M059J (cell line): ENCODE measurements at places on chromosomes 12 and 14. TPM values are rescaled to one million over a fixed set of nuclear protein-coding genes. Genes with fewer than 3 reads are reported as not detected.

DNA sequence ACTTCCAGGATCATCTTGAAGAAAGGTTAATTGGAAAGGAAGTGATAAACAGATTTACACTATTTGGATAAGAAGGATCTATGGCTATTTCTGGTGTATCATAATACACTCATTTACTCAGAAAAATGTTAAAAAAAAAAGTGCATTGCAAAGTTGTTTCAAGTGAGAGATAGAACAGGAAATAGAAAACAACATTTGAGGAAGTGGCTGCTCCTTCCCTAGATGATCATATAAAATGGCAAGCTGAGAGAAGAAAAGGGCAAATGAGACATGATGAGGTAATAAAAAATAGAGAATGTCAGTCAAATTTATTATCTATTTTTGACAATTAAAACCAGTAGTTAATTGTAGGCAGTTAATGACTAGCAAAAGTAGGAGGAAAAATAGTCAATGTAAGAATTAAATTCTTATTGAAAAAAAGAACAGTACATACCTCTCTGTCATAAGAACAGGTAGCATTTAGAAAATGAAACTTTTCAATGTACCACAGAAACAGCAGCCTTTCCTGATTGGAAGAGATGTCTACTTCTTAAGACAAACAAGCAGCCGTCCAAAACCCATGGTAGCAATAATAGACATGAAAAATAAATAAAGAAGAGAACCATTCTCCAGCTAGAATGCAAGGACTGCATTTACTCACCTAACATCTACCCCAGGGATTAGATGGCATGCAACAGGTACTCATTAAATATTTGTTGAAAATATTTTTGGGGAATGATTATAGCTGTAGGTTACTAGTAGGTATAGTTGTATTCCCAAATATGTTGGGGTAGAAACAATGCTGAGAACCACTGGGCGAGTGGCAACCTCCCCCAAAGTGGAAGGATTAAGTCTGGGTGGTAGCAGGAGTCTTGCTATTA lies 63.9 kb upstream of the GRIP1 start:
- no peak for DNase-seq

GRCh38 chr12:19140381-19141236 lies 11.1 kb downstream of the PLEKHA5 start:
- peak; percentile 51 for DNase-seq

GRCh38 chr12:124625867-124626675 lies 58.7 kb upstream of the NCOR2 start:
- DNase-seq, result peak; percentile 82

DNA sequence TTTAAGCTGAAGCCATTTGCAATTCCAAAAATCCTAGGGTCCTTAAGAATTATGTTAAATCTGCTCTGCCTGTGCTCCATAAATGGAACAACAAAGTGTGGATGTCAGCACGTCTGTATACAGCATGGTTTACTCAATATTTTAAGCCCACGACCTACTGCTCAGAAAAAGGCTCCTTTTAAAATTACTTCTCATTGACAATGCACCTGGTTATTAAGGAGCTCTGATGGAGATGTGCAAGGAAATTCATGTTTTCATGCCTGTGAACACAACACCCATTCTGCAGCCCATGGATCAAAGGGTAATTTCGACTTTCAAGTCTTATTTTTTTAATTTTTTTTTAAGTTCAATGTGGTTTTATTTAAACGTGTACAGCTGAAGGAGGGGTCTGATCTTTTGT lies 48.1 kb downstream of the FBXO33 start:
- DNase-seq, result no peak

DNA sequence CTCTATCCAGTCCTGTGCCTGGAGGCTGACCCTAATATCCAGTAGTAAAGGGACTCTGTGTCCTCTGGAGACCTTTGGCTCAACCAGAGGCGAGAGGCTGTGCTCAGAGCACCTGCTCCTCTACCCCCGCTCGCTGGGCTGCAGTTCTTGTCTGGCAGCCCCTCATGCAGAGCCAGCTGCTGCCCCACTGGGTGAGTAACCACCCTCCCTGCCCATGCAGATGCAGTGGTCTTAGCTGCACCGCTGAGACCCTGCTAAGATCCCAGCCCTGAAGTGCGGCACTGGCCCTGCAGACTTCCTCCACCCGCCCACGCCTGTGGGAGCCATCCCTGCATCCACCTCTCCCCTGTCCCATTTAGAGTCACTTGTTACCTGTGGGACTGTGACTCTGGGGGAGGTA lies 347.5 kb upstream of the SFSWAP start:
- DNase-seq, result no peak

DNA sequence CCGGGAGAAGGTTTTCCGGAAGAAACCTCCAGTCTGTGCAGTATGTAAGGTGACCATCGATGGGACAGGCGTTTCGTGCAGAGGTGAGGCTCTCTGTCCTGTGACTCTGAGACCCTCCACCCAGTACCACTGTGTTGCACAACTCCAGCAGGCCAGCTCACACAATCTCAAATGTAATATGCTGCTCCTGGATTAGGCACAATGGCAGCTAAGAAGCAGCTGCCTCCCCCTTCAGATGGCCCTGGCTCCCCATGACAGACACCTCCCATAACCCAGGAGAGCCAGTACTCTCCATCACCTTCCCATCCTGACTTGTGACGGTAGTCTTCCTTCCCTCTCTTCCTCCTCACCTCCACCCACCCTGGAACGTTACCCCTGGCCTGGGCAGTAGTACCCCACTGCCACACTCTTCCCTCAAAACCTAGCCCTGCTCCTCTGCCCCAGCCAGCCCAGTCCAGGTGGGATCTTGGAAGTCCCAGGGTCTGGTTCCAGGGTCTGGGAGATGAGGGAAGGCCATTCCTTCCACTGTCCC lies 2.1 kb downstream of the TNS2 start:
- DNase-seq, result no peak

DNA sequence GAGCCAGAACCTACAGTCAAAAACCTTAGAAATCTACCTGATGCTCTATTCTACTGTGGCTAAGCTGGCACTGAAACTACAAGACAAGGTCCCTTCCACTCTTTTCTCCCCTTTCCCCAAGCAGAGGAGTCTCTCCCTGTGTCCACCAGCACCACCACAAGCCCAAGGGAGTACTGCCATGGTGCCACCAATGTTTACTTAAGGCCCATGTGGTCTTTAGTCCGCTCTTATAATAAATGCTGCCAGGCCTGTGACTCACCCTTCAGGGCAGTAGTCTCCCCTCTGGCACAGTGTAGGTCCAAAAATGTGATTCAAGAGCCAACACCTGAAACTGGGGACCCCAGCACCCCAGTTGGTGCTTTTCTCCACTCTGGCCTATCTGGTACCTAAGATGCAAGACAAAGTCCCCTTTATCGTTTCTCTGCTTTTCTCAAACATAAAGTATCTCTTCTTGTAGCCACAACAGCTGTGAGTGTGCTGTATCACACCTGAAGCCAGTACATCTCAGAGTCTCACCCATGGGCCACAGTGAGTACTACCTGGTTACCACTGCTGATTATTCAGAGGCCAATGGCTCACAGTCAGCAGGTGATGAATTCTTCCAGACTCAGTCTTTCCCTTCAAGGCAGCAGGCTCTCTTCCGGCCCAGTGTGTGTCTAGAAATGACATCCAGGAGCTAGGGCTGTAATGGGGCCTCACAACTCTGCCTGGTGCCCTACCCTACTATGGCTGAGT lies 29.3 kb downstream of the SLC38A2 start:
- peak; percentile 84 for DNase-seq

- DNase-seq, result no peak
Measured at GRCh38 chr14:68781161-68782021, 11.5 kb downstream of the ZFP36L1 start.

DNA sequence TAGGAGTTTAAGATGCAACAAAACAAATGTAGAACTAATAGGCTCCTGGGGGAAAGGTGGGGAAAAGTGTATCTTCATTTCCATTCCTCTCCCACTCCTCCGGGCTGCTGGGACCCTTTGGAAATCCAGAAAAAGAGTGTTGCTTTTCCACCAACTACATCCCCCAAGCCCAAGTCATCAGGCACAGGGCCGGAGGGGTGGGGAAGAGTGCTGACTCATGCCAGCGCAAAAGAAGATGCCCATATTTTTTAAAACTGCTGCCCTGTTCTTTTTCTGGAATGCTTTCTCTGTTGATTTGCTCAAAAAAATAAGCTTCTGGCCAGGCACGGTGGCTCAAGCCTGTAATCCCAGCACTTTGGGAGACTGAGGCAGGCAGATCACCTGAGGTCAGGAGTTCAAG lies 70.9 kb downstream of the TBK1 start:
- no peak for DNase-seq

DNA sequence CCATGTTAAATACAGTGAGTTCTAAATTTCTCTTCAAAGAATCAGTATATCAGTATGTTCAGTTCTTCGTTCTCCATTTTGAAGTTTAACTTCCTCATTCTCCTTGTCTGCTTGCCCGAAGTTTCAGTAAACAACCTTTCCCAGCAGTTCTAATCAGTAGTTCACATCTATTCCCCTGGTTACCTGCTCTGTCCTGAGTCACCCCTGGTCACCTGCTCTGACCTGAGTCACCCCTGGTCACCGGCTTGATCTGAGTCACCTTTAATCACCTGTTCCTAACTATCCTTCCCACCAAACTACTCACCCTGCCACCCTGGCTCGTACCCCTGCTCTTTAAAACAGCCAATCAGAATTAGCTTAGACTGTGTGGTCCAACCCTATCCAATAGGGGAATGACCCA lies 9.4 kb upstream of the OR10G3 start:
- no peak for DNase-seq

- DNase-seq, result peak; percentile 64
Measured at GRCh38 chr14:32254952-32255679, 52.0 kb upstream of the RNU6-8 start.

DNA sequence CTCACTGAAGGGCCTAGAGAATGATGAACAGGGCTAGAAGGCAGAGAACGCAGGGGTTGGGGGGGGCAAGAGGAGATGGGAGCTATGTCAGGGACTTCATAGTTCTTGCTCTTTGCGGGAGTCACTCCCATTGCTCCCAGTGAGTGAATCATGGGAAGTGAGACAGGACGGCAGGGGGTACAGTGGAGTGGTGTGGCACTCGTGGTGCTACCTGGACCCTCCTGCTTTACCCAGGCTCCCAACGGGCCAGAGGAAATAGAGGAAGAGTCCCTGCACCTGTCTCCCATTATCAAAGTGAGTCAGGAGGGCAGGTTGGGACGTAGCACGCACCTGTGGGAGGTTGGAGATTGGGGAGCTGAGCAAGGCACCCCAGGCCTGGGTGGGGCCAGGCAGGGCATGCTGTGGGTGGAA lies 1.3 kb upstream of the KRT8 start:
- no peak for DNase-seq

DNA sequence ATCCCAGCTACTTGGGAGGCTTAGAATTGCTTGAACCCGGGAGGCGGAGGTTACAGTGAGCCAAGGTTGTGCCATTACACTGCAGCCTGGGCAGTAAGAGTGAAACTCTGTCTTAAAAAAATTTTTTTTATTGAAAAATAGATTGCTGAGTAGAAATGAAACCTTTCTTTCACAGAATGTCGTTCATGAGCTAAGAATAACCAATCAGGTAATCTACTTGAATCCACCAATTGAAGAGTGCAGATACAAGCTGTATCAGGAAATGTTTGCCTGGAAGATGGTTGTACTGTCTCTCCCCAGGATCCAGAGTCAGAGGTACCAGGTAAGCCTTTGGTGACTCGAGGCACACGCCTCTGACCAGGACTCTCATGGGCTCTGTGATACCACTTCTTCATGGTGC lies 27.0 kb downstream of the DYNC1H1 start:
- DNase-seq, result no peak

GRCh38 chr12:52204095-52204930 lies 12.5 kb upstream of the KRT80 start:
- DNase-seq, result no peak

GRCh38 chr12:20716037-20716436 lies 20.9 kb downstream of the SLCO1C1 start:
- no peak for DNase-seq

DNA sequence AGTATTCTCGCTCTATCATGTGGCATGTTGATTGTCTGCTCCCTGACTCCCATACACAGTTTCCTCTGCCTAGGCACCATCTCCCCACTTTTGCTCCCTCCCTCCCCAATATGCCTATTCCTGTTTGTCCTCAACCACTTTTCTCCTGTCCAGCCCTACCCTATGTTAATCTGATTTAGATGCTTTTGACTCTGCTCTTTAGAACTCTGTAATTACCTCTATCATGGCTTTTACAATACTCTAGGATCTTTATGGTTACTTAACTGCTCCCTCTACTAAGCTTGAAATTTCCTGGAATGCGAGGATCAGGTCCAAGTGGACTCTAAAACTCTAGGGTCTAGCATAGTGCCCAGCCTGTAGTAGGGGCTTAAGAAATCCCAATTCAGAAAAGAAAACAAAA lies 68.6 kb downstream of the TGFB3 start:
- DNase-seq, result no peak

DNA sequence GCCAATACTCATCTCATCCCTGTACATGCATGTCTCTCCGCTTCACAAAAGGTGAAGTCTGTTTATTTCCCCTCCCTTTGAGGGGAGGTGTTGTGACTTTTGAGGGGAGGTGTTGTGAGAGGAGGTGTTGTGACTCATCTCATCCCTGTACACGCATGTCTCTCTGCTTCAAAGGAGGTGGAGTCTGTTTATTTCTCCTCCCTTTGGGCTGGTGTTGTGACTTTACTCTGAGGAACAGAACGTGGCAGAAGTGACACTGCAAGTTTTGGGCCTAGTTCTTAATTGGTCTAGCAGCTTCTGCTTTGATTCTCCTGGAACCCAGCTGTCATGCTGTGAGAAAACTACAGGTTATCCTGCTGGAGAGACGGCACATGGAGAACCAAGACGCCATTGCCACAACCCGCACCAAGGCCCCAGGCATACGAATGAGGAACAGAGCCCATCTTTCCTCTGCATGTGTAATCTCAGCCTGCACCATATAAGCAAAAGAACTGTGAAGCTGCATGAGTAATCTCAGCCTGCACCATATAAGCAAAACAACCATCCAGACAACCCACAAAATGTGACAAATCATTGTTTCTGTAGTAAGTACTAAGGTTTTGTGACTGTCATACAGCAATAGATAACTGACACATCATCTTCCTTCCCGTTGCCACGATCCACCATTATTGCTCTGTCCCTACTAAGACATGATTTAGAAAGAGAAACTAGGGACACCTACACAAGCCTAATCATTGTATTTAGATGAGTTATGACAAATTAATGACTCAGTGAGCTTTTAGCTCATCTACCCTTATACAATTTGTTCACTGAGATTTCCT lies 30.0 kb downstream of the GALNT4 start:
- peak; percentile 45 for DNase-seq

GRCh38 chr12:31749024-31749704 lies 20.3 kb upstream of the AMN1 start:
- peak; percentile 99 for DNase-seq

GRCh38 chr14:83171761-83172160 lies 1638.1 kb upstream of the SEL1L start:
- no peak for DNase-seq

DNA sequence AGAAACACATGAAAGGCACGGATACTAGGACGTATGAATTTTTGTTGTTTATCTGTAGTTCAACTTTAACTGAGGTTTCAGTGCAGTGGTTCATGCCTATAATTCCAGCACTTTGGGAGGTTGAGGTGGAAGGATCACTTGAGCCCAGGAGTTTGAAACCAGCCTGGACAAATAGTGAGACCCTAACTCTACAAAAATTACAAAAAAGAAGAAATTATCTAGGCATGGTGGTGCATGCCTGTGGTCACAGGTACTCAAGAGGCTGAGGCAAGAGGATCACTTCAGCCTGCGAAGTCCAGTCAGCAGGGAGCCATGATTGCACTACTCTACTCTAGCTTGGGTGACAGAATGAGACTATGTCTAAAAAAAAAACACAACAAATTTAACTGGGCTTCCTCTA lies 8.0 kb downstream of the KRT6B start:
- DNase-seq, result no peak

Gene TMEM179
- 0.49 TPM in 1 of 2 replicates, not detected in the other for total RNA-seq

Gene AQP5
- 0.25 and 0.27 TPM in 2 replicates for total RNA-seq

Gene ITGB7
- not detected in 2 replicates for total RNA-seq

Gene MAP3K9
- 3.1 and 5.8 TPM in 2 replicates for total RNA-seq

Gene R3HDM2
- 12.1 and 16.4 TPM in 2 replicates for total RNA-seq

Gene TAS2R31
- total RNA-seq, result 0.12 and 0.27 TPM in 2 replicates

Gene BDKRB2
- 2.6 and 3.8 TPM in 2 replicates for total RNA-seq
